ENCODE measurements at places on chromosomes 12 and 14.

GRCh38 chr12:131141514-131141913 is 187.8 kb downstream of the ADGRD1 start:
- DNase-seq = no peak

DNA sequence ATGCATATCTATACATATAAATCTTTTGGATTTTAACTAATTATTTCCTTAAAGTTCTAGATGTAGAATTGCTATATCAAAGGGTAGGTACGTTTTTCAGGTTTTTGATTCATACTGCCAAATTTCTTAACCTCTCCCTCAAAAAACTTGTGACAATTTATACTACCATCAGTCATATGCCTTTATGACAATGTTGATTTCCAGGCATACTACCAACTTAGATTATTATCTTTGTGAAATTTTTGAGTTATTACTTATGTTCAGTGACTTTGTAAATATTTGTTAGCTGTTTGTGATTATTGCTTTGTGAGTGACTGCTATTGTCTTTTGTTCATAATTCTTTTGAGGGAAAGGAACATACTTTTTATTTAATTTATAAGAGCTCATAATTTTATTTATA is 107.0 kb downstream of the SLC38A6 start:
- DNase-seq = no peak

DNA sequence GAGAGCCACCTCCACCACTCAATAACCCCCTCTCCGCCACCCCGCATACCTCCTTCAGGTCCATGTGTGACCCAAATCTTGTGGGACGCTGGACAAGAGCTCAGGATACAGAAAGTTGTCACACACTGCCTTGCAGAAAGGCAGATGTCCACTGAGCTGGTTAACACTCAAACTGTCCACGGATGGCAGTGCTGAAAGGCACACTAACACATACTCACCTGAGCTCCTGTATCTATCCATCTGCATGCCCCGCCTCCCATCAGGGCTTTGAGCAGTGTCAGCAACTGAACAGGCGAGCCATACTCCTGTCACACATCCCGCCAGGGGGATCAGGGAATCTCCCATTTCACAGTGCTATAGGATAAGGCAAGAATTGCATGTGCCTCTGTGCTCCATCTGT is 642.0 kb downstream of the GALC start:
- no peak for DNase-seq

DNA sequence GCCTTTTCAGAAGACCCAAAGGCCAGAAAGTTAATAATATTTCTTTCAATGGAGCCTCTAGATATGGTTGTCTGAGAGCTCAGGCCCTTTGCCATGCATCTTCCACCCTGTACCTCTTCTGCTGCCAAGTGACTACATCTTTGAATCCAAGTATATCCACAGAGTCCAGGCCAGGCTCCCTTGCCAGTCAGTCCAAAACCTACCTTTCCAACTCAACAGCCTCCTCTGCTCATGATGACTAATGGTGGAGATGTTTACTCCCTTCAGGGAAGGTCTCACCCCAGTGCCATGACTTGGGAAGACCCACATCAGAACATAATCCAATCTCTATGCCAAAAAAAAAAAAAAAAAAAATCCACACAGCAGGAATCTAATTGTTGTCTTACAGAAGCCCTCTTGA is 20.4 kb downstream of the TTC9 start:
- DNase-seq = no peak

DNA sequence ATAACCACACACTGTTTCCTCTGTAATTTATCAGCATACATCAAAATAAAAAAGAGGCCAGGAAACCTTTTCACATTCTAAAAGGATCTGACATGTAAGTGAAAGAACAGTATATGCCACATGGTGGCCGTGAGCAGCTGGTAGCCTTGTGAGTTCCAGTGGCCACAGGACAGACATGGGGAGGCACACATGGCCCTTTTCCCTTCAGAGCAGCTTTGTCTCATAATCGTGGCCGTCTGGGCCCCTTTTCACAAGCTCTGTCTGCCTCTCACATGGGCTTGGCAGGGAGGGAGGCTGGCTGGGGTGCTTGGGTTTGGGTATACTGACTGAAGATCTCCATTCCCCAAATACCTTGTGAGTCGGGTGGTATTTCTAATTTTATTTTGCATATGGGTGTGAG is 1.5 kb upstream of the ZDHHC22 start:
- DNase-seq = no peak

GRCh38 chr14:54769951-54770863 is 132.4 kb downstream of the GCH1 start:
- no peak for DNase-seq

GRCh38 chr12:57089271-57090245 is 644 bp downstream of the NAB2 start:
- DNase-seq = peak; percentile 59

DNA sequence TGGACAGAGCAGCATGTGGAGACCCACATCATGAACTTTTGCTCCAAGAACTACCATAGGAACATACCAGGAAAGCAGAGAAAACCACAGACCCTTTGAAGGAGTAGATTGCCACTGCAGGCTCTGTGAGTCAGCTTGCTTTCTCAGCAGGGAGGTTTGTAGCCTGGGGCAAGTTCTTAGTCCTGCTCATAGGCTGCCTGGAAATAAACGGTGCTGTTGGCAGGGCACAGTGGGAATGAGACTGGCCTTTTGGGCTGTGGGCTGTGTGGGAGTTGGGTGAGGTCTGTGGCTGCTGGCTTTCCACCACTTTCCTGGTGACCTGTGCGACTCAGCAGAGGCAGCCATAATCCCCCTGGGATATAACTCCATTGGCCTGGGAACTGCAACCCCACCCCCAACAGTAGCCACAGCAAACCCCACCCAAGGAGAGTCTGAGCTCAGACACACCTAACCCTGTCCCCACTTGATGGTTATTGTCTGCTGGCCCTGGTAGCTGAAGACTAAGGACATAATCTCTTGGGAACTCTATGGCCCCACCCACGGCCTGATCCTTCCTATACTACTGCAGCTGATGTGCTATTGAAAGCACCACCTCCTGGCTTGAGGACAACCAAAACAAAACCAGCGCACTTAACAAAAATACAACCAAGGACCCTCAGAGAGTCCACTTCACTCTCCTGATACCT is 192.1 kb upstream of the GARIN6 start:
- DNase-seq = no peak

GRCh38 chr12:124347335-124347734 is 52.4 kb downstream of the RFLNA start:
- DNase-seq = no peak

DNA sequence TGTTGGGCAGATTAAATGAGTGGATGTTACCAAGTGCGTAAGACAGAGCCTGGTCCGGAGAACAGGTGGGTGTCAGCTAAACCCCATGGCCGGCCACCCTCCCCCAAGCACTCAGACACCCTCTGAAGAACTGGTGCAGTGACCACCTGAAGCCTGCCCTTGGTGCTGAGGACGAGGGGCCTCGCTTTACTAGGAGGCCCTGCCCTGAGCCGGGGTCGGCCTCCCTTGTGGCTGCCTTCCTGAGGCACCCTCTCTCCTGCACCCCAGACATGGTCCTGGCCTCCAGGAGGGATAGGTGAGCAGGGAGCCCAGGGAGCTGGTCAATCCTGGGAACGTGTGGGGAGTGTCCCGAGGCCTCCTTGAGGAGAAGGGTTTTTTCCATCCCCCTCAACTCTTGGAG is 4.9 kb upstream of the KIF26A start:
- no peak for DNase-seq

DNA sequence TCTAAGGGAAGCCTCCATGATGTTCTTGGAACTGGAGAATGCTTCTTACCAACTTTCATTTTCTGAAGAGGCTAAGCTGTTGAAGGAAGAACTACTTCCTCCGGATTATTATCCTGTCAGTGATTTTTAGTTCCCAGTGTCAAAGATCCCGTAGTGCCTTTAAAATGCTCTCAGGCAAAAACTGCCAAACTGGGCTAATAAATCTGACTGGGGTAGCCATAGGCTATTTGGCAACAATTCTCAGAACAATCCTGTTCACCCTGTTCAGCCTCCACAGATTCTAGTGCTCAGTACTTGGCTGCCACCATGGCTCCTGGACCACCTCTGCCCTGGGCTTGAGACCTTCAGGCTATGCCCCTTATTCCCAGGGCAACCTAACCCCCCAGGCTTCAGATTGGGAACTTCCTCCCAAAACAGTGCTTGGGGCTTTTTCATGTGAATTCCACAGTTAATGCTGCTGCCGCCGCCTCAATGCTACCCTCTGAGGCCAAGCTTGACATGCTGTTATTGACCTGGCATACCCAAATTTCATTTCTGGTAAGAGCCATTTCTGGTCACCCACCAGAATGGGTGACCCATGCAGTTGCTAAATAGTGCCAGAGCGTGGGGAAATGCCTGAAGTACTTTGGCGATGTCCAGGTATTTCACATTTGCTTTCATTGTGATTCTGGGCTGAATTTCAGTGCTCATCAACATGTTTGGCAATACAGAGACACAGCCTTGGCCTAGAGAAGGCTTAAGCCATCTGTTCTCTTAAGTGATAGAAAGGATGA is 110.0 kb upstream of the ARHGAP5 start:
- DNase-seq = no peak

- DNase-seq = no peak
Measured at GRCh38 chr12:96400631-96401075, 414 bp upstream of the CDK17 start.

- no peak for DNase-seq
Measured at GRCh38 chr12:23887055-23887835, 62.2 kb downstream of the SOX5 start.

DNA sequence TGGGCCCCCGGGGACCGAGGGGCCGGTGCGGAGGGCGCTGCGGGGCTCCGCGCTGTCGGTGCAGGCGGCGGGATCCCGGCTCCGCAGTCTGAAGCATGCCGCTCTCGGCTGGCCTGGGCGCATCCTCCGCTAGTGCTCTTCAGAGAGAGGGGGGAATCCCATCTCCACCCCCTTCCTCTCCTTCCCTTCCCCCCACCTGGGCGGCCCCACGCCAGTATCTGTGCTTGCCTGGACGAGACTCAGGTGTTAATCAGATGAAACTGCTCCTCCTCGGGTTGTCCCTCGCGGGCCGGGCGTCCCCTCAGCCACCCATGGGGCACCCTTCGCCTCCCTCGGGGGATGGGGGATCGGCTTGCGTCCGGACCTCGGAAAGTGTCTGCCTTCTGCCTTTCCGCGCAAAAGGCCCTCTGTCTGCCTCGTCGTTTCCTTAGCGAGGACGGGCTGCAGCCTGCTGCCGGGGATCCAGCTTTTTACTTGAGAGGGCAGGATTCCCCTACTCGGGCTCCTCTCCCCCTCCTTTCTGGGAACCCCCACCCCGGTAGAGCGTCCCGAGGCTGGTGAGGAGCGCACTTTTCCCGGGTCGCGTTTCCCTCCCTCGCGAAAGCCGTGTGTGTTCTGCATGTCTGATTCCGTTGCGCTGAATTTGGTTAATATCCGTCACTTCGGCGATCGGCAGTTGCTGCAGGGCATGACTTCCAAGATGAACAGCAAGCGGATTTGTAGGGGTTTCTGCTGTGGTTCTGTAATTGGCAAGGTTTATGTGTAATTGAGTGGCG is 1.1 kb downstream of the GPHN start:
- DNase-seq = peak; percentile 40

- no peak for DNase-seq
Measured at GRCh38 chr14:53772936-53773335, 183.7 kb downstream of the BMP4 start.

GRCh38 chr12:32196250-32197198 is 89.9 kb downstream of the BICD1 start:
- DNase-seq = no peak

DNA sequence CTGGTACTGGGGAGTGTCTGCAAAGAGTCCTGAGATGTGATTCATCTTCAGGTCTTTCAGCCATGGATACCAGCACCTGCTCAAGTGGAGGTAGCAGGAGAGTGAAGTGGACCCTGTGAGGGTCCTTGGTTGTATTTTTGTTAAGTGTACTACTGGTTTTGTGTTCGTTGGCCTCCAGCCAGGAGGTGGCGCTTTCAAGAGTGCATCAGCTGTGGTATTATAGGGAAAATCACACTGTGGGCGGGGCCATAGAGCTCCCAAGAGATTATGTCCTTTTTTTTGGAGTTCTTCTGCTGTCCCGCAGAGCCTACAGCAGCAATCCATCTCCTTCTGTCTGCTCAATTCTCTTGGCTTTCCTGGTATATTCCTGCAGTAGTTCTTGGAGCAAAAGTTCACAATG is 66.8 kb downstream of the SPATA7 start:
- DNase-seq = no peak

DNA sequence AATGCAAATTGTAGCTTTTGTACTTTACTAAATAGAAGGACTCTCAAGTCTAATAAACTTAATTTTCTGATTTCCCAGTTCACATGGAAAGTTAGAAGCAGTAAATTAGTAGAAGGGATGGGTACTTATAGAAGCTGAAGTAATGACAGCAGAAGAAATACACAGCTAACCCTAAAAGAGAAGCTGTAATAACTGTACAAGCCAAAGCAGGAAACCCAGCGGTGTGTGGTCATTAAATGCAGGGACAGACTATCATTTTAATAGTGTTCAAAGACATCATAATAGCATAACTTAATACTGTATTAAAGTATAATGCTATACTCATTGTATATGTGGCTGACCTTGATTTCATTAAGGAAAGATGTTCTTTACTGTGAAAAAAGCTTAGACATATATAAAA is 74.9 kb downstream of the PCNX1 start:
- DNase-seq = no peak

DNA sequence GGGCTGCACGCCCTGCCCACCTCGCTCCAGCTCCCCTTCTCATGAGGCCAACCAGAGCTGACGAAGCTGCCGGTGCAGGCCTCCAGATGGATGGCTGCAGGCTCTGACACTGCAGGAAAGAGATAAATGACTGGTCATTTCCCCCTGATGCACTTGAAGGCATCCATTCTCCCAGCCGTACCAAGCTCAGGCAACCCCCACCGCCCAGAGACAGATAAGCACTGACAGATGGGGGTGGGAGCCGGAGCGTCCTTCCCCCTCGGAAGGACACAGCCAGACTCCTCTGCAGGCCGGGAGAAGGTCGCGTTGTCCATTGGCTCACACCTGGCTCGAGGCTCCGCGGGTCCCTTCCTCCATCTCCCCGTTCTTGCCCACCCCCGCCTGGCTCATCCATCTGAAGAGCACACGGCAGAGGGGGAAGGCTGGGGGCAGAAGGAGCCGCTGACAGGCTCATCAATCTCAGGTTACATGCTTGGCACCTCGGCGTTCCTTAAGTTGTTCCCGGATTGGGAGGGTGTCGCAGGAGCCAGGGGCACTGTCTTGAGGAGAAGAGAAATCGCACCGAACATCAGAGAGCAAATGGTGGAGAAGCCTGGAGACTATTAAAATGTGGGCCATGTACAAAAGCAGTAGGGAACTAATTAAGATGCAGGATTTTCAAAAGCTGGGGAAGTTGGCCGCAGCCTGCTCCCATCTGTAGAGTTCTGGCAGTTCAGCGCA is 151.6 kb downstream of the DPF3 start:
- no peak for DNase-seq

GRCh38 chr12:94089891-94090290 is 58.5 kb upstream of the PLXNC1 start:
- no peak for DNase-seq
